ENCODE measurements at places on chromosomes 1 and 21. TPM values are rescaled to one million over a fixed set of nuclear protein-coding genes. Genes with fewer than 3 reads are reported as not detected.

Gene LMX1A
- not detected for total RNA-seq

Gene RGL1
- 5.3 TPM for total RNA-seq

Gene UBASH3A
- total RNA-seq: 79.3 TPM

Gene ADAMTS4
- 2.4 TPM for total RNA-seq

Measured in CD4-positive, alpha-beta memory T cell (primary cell).